ENCODE measurements at places on chromosomes 2 and 18.

DNA sequence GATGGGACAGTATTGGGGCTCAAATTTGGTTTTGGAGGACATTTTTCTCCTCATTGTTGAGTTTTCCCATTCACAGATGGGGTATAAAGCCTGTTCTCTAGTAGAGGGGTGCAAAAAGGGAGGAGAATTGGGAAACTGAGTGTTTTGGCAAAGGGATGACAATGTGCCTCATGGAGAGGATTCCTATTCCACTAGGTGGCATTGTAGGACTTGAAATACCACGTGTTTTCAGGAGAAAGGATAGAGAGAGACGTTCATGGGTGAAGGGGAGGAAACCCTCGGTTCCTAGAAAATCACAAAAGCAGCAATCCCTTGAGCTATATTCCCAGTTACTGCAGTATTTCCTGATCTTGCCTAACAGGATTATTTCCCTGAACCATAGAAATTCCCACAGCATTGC, 113.7 kb upstream of the SRD5A2 start:
- DNase-seq = no peak

DNA sequence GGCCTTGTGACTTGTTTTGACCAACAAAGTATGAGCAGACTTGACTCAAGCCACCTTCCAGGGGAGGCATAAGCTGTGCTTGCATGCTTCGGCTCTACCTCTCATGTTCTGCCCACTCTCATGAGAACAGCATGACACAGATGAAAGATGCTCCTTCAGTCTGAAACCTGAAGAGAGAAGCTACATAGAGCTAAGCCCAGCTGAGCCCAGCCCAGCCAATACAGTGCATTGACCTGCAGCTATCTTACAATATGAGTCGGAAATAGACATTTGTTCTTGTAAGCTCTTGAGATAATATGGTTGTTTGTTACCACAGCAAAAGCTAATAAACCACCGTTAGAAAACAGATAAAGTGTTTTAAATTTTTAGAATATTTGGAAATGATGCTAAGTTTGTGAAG, 426.7 kb upstream of the PKDCC start:
- DNase-seq = no peak

DNA sequence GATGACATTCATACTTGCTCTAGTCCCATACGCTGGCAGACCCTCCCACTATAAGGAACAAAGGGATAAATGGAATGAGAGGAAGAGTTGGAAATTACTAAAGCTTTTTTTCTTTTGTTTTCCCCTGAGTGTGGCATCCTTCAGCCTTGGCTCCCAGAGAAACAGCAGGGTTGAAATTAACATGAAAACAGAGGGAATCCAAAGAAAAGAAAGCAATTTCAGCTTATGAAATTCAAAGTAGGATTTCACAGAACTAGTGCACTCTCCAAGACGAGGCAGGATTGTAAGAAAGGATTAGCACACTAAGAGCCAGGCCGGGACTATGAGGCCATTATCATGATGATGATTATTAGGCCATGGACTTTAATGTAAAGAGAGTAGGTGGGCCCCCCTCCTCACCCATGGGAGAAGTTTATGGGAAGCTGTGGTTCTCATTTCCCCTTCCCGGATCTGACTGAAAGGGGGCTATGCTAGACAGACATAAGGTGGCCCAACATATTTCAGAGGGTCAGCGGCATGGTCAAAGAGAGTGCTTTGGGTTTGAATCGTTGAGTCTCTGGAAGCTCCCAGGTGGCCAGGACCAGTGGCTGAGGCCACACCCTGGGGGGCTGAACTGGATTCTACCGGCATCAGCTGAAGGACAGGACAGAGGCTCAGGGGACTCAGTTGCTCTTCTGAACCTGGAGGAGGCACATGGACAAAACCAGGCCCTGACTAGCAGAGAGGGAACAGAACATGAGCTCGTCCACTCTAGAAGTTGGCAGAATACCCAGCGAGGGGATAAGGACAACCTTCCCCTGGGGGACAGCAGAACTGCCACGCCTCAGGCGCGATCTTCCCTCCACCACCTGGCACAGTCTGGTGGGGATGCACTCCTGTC, 100.1 kb upstream of the ARL4C start:
- no peak for DNase-seq

DNA sequence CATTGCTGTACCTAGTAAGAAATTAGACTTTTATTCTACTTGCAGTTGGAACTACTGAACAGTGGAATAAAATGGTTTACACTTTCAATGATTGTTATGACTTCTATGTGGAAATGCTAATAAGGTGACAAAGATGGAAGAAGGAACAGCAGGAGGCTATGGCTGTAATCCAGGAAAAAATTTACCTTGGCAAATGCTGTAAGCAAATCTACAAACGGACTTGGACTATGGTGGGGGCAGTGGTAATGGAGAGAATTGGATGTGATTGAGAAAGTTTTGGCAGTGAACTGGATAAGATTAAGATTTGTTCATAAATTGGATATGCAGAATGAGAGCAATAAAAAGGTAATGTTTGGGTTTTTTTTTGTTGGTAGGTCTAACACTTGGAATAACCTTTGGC, 111.0 kb upstream of the ERBB4 start:
- DNase-seq = no peak
